ENCODE measurements at places on chromosomes 5 and 9.
A peak's percentile ranks its signal among the peaks of the same experiment; 100 is the strongest.

DNA sequence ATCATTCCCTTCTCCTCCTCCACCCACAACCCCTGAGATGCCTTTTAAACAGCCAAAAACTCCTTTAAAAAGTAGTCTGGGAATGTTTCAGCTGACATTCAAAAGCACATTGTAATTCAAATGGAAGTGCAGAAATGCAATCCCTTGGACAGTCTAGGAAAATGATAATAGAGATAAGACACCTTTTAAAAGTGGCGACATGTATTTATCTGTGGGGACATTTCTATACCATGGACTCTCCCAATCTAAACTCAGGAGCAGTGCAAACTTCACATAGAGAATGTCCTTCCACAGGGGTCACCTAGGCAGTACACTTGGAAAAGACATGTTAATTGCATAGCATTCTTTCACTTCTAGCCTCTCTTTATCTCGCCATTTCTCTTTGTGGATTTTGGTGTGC is 33.0 kb downstream of the TRIM32 start:
- DNase-seq, result no peak

GRCh38 chr5:174384509-174384947 is 339.0 kb downstream of the NSG2 start:
- DNase-seq, result no peak

- DNase-seq, result no peak
These were observed 30.4 kb downstream of the ELP1 start for GRCh38 chr9:108903420-108904103.

GRCh38 chr5:59067956-59068656 is 485.2 kb downstream of the RAB3C start:
- no peak for DNase-seq

- peak; percentile 43 for DNase-seq
These were observed 4.9 kb upstream of the C7 start for GRCh38 chr5:40904205-40904993.

DNA sequence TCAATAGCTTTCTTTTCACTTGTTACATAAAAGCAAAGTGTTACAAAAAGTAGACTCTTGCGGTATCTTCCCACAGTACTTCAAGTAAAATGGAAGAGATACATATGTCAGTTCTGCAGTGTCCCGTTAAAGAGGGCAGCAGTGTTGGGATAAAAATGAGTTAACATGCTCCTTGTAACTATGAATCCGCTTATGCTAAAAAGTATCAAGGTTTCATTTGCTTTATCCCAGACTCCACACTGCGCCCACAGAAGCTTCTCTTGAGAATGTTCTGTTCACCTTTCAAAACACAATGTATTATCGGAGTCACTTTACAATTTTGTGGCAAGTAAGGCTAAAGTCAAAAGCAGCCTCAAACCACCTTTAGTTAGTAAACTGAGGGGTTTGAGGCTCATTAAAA is 790 bp downstream of the PTAR1 start:
- DNase-seq, result peak; percentile 18

- DNase-seq, result no peak
These were observed 115.9 kb downstream of the FBXL7 start for GRCh38 chr5:15615859-15616258.

GRCh38 chr5:7851617-7852289 is 820 bp upstream of the CFAP90 start:
- no peak for DNase-seq

DNA sequence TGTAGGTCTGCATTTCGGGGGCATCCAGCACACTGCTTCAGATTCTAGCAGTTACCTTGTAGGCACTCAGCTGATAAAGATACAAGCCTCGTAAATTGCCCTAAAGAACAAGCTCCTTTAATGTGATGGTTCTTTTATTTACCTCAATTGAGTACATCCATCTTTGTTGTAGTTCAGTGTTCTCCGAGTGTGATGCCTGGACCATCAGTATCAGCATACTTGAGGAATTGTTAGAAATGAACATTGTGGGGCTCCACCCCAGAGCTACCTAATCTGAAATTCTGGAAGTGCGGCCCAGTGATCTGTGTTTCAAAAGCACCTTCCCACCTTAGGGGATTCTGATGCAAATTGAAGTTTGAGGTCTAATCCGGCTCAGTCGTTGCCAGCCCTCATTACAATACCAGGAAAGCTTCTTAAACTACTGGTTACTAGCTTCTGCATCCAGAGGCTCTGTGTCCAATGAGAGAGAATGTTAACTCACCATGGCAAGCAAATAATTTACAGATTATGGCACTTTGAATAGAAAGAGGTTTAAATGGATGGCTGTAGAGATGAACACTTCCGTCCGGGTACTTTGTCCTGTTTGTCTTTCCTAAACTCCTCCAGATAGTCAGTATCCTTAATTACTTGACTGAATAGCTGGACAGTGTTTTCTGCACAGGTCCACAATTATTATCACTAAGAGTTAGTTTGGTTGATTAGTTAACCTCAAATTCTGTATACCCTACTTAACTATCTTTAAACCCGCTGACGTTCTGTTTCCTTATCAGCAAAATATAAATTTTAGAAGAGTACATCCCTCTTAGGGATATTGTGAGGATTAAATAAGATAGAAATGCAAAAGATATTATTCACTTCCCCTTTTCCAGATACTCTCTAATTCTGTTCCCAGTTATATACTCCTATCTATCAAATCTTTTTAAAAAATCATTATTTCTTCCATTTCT is 47.9 kb downstream of the RAI14 start:
- no peak for DNase-seq

DNA sequence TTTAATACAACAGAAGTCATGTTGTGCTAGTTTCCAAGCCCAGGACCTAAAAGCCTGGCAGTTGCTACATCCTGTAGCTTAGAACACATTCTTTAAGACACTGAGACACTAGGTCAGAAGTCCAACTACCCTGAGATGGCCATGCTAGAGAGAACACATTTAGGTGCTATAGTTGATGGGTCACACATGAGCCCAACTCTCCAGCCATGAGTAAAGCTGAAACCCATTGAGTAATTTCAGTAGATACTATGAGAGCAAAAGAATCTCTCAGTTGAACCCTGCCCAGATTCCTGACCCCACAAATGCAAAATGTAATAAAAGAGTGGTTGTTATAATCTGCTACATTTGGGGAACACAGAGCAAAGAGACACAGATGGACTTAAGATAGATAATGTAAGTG is 164.4 kb downstream of the SEMA5A start:
- no peak for DNase-seq

GRCh38 chr9:134040781-134041648 is 15.7 kb downstream of the BRD3OS start:
- no peak for DNase-seq

DNA sequence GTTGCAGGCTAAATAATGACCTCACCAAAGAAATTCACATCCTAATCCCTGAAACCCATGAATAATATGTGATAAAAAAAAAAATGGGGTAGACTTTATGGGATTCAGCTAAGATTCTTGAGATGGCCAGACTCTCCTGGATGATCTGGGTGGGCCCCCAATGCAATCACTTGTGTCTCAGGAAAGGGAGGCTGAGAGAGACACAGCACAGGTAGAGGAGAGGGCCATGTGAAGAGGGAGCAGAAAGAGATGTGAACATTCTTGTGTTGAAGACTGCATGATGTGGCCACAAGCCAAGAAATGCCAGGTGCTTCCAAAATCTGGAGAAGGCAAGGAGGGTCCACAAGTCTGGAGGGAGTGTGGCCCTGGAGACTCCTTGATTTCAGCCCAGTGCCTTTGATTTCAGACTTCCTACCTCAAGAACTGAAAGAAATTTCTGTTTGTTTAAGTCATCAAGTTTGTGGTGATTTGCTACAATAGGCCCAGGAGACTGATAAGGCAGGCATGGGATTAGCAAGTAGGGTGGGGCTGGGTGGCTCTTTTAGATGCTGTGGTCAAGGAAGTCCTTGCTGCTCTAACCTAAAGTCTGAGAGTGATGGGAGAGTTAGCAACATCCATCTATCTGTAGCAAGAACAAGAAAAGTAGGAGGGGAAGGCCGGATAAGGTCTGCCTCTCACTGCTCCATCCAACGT is 86.6 kb upstream of the FAM120A start:
- no peak for DNase-seq

GRCh38 chr5:57524348-57525060 is 41.9 kb upstream of the ACTBL2 start:
- no peak for DNase-seq

DNA sequence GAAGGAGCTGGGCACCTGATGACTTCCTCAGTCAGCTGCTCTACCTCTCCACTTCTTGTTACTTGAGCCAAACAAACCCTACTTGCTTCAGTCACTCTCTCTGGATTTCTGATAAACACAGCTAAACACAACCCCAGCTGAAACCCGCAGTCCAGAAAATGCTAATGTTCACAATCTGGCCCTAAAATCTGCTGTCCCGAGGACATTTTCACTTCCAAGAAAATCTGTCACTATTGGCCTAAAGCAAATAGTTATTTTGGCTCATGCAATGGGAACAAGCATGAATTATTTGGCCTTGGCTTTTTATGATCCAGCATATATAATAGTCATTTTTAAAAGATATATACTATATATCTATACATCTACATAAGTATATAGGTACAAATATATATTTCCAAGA is 19.1 kb downstream of the FAM81B start:
- DNase-seq, result no peak

DNA sequence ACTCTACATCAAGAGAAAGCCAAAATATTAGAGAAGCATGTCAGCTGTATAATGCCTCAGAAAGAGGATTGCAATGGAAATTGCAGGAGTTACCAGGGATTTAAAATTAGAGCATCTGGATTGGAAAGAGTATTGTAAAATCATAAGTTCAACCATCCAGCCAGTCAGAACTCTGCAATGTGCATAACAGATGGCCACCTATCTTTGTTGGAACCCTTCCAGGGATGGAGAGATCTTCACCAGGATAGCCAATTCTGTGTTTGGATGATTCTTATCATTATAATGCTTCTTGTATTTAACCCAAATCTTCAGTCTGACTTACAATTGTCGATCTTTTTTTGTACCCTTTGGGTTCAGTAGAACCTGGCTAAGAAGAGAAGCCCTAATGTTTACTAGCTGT is 164.4 kb downstream of the TLR4 start:
- no peak for DNase-seq

GRCh38 chr5:9562141-9562540 is 16.3 kb upstream of the SEMA5A start:
- DNase-seq, result peak; percentile 14

DNA sequence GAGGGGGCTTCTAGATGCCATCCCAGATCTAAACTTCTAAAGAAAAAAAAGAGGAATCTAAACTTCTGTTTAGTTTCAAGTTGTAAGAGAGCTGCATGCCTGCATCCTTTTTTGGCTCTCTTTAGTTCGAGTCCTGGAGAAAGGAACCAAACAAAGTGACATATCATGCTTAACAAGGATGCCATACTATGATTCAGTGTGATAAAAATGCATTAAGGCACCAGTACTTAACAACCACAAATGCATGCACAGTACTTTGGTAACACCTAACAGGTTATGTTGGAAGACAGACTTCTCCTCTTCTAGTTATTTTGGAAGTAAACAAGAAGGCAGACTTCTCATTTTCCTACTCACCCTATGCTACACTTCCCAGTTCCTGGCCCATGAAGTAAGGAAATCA is 27.3 kb downstream of the NME5 start:
- DNase-seq, result peak; percentile 13

- no peak for DNase-seq
These were observed 3.0 kb downstream of the KIF12 start for GRCh38 chr9:114096041-114096511.

- peak; percentile 2 for DNase-seq
These were observed at the start of gene PTPRD for GRCh38 chr9:10612641-10613398. Gene PTPRD, minus strand, starts transcription at chr9:10613002.

- no peak for DNase-seq
These were observed 1564.0 kb upstream of the CDH9 start for GRCh38 chr5:28602429-28602828.

DNA sequence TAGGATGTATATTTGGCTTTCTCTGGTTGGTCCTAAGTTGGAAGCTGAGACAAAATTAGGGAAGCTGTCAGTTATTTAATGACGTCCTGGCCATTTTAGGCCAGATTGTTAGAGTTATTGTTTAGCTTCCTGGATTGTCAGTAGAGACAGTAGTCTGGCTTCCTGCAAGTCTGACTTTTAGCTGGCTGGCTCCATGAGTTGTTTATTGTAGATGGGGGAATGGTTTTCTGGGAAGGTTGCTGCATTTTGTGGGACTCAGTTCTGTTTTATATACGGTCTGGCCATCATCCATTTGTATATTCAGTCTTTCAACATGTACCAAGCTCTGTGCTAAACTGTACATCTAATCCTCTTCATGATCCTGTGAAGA is 68.3 kb downstream of the SGCD start:
- no peak for DNase-seq

DNA sequence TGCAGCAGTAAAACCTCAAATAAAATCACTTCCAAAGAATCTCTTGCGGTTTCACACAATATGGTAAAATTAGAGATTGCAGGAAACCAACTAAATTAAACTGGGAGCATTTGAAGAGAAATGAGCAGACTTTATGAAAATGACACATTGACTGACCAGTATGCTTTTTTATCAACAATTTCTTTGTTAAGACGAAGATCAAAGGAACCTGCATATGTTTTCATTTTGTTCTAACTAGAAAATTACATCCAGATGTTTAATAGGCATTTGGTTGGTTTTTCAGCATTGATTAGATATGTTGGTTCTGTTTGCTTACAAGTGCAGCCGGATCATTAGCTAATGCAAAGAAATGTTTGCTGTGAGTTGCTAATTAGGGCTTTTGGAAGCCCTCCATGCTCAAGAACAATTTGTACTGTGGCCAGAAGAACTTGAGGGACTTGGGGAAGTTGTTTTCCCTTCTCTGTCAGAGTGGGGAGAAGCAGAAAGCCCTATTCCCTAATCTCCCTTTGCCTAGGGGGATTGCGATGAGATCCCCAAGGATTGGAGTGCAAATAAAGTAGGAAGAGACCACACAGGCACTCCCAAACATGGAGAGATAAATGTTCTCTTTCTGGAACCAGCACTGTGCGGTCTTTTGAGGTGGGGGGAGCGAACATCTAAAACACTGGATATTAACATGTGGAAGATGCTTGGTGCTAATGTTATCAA is 4.5 kb upstream of the TLE1 start:
- DNase-seq, result no peak

- DNase-seq, result peak; percentile 48
These were observed 94.2 kb upstream of the ZNF618 start for GRCh38 chr9:113781896-113782295.
